ENCODE measurements at places on chromosomes 2 and 18.

GRCh38 chr2:69309351-69310110 is 77.5 kb downstream of the GFPT1 start:
- DNase-seq = peak; percentile 75

DNA sequence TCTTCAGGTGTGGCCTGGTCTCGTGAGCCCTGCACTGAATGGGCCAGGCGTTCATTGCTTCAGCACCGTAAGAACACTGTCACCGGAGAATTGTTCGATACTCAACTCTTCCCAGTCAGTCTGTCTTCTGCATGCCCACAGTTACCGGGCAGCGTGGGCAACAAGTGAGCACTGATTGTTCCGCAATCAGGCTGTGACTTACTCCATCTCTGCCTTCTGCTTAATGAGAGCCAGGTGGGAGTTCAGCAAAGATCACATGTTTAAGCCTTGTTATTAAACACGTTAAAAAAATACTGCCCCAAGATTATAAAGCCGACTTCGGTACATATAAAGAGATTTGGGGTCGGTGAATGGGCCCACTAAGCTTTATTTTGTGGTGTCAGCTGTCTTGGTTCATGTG is 3.7 kb downstream of the STEAP3 start:
- no peak for DNase-seq

GRCh38 chr2:237472909-237473877 is 13.9 kb upstream of the MLPH start:
- DNase-seq = peak; percentile 47

- DNase-seq = no peak
These were observed 31.2 kb downstream of the ASB1 start for GRCh38 chr2:238457927-238458324.

DNA sequence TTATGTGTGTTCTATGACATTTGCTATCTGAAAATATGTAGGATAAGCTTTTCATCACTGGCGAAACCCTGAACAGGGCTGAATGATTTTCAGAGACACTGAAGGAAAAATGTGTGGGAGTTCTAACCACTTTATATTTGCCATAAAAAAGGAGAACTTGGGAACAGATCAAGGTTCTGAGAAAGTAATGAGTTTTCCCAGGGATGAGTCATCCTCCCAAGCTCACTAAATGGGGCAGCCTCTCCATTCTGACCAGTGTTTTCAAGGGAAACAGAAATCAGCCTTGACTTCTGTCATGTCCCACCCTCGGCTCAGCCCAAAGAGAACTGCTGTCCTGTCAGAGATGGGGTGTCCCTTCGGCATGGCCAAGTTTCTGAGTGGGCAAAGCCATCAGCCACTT is 2109.8 kb upstream of the CELF4 start:
- DNase-seq = no peak

DNA sequence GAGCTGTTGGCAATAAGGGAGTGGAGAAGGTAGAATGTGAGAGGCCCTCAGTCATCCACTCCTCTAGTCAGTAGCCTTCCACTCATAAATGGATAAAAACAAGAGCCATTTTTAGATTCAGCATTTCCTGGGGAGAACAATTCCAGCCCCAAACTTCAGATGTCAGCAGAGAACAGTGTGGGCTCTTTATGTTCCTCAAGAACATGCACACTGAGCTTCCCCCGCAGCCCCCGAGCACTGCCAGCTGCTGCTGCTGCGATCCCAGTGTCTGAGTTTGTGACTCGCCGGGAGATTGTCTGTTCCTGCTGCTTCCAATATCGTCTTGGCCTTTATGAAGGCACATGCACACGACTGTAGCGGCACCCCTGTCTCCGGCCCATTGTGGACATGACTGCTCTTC is 143.7 kb upstream of the CTNNA2 start:
- DNase-seq = no peak

DNA sequence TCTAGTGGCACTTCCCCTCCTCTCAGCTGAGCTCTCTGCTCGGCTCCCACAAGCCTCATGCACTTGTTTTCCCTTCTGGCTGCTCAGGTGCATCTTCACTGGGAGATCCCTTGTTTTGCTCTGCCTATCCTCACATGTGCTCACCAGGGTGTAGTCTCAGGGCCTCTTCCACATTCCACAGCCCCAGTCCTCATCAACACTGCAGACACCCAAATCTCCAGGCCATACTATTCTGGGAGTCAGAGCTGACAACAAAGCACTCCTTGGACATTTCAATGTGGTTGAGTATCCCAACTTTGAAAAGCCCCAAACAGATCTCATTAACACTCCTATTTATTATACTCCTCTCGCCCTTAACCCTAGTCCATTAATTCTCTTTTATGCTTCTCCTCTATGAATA is 71.3 kb downstream of the CCDC93 start:
- DNase-seq = no peak

DNA sequence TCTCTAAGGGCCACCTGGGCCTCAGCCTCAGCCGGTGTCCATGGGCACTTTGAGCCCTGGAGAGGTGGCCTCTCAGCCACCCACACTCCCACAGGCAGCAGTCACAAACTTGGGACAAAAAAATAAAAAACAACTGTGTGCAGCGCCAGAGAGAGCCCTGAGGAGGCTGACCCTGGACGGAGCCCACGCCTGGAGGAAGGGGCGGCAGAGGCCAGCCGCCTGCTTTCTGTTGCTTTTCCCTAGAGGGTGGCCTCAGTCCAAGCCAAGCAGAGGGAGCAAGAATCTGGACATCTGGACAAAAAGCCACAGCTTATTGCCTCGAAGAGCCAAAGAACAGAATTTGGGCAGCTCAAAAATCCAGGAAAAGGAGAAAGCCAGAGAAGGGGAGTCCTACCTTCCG is 43.3 kb upstream of the LDLRAD4 start:
- DNase-seq = no peak

GRCh38 chr2:3177891-3178577 is 199.6 kb downstream of the EIPR1 start:
- DNase-seq = no peak

- DNase-seq = no peak
These were observed 67.1 kb downstream of the CERKL start for GRCh38 chr2:181589779-181590178.

GRCh38 chr2:102599486-102599885 is 19.9 kb upstream of the SLC9A2 start:
- DNase-seq = no peak

DNA sequence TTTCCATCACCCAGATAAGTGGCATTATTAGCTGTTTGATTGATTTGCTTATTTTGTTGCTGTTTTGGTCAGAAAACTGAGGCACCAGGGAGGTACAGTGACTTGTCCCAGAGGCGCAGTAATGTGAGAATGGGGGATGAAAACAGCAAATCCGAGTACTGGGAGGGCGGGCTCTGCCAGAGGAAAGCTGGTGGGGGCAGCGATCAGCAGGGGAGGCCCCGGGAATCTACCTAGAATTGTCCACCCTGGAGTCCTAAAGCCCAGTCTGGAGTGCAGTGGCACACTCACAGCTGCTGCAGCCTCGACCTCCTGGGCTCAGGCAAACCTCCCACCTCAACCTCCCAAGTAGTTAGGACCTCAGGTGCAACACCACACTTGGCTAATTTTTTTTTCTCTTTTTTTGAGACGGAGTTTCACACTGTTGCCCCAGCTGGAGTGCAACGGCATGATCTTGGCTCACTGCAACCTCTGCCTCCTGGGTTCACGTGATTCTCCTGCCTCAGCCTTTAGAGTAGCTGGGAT is 17.0 kb upstream of the PTMA start:
- no peak for DNase-seq

- DNase-seq = no peak
These were observed 35.6 kb upstream of the ACVR1 start for GRCh38 chr2:157911750-157912149.

GRCh38 chr18:29251681-29252080 is 1074.8 kb upstream of the CDH2 start:
- DNase-seq = no peak

GRCh38 chr18:41845563-41845962 is 109.5 kb upstream of the PIK3C3 start:
- DNase-seq = no peak

- DNase-seq = no peak
These were observed 211.4 kb upstream of the SMIM21 start for GRCh38 chr18:75638776-75639471.

DNA sequence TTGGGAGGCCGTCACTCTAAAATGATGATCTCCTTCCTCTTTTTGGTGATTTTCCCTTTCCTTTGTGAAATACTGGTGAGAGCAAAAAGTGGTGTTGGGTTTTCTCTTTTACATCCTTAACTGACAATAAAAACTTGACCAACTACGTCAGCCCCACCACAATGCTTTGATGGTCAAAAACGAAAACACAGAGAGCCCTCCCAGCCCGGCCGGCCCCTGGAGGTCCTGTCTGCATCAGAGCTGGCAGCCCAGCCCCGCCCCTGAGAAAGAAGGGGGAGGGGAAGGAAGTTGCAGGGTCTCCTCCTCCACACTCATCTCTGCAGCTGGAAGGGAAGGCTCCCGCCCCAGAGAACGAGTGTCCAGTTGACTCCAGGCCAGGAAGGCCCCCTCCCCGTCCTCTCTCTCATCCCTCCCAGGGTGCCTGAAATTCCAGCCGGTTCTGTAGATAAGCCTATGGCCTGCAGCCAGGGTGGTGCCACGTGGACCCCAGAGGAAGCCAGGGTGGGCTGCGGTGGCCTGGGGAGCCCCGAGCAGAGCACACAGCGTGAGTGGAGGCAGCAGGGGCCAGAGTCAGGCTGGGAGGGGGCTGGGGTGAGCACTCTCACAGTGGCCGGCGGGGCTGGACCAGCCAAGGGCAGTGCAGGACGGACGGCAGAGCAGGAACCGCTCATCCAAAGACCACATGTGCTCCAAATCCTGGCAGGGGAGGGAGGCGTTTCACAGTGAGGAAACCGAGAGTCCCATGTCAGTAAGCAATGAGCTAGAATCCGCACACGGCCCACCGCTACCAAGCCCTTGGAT is 19.8 kb downstream of the BIN1 start:
- DNase-seq = no peak

DNA sequence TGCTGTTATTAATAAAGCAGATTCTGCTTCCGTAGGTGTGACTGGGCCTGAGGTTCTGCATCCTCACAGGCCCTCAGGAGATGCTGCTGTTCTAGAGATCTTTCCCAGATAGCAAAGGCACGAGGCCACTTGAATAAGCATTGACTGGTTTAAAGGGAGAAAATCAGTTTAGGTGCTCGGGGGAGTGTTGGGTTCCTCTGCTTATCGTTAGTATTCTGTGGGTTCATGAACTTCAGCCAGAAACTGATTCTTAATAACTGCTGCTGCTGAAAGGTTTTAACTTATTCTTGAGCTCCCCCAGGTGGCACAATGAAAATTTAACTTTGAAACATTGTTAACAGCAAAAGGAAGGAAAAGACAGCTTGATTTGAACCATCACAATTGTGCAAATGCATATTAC is 56.9 kb downstream of the ITGA6 start:
- peak; percentile 33 for DNase-seq

DNA sequence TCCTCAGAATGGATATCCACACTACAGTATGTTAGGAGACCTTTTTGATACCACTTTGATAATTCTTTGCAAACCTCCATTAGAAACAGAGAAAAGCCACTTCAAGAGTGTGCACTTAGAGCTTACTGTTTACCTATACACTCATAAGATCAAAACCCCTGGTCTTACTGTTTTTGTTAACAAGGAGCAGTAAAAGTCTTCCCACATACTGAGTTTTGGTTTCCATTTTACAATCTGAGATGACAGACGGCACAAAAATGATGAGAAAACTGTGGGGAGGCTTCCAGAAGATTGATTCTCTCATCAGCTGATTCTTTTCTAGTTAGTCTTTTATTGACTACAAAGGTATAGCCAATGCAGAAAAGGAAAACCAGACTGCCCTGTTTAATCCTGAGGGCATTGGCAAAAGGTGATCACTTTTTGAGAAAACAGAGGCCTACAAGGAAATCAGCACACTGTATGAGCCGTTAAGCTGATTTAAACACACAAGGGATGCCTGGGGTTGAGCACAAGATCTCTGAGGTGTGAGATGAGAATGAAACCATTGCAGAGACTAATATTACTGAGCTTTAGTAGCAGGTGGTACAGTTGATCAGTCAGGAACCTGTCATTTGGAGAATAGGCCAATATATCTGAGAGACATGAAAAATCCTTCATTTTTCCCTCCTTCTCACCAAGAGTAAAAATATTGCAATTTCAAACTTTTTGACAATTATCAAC is 368.6 kb downstream of the GRB14 start:
- DNase-seq = no peak

- DNase-seq = no peak
These were observed 102.9 kb upstream of the MSH2 start for GRCh38 chr2:47300081-47300480.

GRCh38 chr2:240611601-240612210 is 13.6 kb upstream of the GPR35 start:
- DNase-seq = no peak

DNA sequence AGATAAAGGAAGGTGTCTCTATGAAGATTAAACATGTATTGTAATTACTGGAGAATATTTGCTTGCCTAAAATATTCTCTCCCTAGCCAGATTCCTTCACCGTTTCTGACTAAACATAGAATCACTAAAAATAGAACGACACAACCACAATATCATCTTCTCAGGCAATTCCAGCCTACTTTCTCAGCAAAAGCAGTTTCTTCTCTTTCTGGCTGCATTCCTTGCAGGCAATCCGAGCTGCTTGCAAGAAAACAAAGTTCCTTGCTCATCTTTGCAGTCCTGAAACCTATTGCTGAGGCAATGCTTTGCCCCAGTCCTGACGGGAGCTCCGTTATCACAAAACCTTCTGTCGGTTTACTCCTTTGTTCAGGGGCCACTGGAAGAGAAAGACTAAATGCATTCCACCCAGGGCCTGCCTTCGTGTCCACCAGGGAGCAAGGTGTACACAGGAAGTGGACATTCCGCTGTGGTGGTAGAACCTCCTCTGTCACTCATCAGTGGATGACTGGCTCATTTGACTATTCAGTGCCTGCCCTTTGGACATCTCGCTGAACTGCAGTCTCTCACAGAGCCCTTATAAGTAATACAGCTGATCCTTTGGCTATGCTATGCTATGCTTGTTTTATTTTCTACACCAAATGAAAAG is 239.2 kb upstream of the DOK6 start:
- DNase-seq = no peak

DNA sequence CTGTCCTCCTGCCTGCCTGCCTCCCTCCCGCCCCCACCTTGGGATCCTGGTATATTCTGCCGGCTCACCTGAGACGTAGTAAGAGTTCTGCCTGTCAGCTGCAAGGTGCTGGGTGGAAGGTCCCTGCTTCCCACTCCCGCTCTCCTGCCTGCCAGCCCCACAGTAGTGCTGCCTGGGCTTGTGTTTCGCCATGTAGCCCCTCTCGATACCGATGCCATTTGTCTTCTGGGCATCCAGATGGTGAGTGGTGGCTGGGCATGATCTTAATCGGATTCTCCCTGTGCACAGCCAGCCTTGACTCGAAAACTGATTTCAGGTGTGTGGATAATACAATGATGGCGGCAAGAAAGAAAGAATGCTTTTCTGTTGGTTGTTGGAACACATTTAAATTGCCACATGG is 184.9 kb downstream of the AGAP1 start:
- DNase-seq = no peak

DNA sequence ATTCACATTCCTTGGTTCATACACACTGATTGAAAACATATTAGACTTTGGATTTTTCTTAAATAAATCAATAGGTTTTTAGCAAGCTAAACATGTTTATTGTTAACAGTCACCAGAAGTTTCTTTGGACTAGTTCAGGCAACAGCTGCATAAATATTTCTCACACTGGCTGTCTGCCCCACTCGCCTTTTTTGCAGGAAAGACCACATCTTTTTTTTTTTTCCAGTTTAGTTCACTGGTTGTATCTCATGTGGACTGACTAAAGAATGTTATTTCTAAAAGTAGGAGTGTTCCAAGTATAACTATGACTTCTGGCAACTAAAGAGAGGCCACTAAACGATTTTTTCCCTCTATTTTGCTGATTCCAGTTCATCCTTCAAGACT is 31.1 kb downstream of the SLC40A1 start:
- DNase-seq = no peak

Data from trophoblast cell (in vitro differentiated cells and primary cell).